ENCODE measurements at places on chromosomes 11 and 22.

GRCh38 chr22:48104766-48105165 lies 1342.3 kb downstream of the TBC1D22A start:
- no peak for DNase-seq

DNA sequence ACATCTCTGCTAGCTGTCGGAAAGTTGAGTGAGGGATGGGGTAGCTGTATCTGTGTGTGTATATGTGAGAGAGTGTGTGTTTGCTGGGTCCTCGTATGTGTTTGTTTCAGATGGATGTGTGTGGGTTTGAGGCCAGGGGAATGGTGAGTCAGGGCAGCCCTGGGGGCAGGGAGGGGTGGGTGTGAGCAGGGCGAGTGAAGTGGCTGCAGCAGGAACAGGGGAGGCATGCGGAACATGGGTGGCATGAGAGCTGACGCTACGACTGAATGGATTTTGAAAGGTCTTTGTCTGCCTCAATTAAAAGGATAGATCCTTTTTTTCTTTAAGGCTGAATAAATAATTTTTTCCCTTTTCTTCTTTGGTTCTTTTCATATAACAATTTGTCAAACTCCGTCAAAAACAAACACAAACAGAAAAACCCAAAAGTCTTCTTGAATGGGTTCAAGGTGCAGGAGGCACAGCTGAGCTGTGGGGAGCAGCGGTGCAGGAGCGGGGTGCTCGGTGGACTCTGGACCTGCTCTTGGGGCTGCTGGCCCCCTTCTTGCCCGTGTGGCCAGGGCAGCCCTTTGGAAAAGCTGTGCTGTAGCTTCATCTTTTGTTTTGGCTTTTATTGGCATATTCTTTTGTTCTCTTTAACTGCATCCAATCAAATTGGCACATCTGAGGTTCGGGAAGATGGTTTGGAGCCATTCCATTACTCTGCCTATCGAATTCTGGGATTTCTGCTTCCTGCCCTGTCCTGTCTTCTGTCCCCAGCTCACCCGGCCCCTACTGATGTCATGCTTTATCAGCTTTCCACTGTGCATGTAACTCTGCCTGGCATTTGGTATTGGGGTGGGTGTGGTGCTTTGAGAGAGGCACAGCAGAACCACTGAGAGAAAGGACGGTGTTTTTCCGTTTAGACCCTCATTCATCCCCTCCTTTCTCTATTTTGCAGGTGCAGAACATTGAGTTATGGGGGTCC lies 80.1 kb downstream of the ADAMTS15 start:
- no peak for DNase-seq

DNA sequence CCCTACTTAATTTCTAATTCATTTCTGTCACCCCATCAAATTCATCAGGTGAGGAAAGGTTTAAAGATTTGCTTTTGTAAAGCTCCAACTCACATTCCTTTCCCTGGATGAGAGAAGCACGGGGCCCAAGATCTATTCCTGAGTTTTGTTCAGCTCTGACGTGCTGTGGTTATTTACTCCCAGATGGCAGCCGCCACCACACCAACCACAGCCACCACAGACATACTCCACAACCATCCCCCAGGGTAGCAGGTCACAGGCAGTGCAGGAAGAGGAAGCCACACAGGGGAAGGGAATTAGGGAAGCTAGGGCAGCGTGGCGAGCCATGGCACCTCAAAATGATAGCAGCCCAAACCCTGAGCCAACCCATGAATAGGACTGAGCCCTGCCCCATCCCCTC lies 63.5 kb upstream of the CSNK2A3 start:
- DNase-seq: peak; percentile 35

DNA sequence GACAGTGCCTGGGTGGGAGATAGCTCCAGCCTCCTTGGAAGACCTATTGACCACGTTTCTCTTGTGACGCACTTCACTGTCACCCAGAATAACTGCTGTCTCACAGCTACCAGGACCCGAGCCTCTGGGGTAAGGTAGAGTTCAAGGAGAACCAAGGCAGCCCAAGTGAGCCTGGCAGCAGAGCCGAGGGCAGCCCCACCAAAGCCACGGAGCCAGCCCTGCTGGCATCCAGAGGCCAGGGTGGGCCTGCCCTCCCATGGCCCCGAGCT lies 32.8 kb downstream of the RSPH14 start:
- no peak for DNase-seq

GRCh38 chr22:44411226-44412135 lies 86.6 kb downstream of the RTL6 start:
- no peak for DNase-seq

DNA sequence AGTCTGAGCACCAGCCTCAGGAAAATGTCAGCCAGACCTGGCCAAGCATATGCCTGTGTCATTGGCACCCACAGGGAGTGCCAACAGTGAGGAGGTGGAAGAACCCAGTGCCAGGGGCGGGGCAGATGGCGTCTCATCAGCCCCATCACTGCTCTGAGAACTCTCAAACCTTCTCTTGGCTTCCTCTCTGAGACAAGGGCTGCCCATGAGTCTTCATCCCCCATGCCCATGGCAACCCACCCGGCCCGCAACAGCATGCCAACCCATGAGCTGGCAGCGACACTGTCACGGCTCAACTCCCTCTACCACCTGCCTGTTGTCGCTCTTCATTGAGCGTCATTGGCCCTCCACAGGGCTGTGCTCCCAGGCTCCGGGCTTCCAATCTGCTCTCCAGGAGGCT lies 340.5 kb downstream of the BUD13 start:
- no peak for DNase-seq

DNA sequence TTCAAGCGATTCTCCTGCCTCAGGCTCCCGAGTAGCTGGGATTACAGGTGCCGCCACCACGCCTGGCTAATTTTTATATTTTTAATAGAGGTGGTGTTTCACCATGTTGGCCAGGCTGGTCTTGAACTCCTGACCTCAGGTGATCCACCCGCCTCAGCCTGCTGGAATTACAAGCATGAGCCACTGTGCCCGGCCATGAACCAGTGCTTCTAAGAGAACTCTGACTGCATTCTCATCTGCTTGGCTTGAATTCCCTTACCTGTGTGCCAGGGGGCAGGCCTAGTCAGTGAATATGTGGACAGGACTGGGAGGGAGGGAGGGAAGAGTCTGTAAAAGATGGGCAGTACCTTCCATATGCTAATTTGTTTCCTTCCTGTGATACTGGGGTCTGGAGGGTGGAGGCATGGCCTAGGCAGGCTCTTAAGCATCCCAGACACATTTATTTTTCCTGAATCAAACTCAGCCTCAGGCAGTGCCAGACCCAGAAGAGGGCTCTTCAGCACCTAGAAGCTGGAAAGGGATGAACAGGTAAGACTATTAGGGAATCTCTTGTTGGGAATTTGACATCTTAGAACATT lies 6.6 kb downstream of the RPS25 start:
- DNase-seq: no peak

- DNase-seq: no peak
These were observed 114.1 kb upstream of the CLPB start for GRCh38 chr11:72548463-72548862.

DNA sequence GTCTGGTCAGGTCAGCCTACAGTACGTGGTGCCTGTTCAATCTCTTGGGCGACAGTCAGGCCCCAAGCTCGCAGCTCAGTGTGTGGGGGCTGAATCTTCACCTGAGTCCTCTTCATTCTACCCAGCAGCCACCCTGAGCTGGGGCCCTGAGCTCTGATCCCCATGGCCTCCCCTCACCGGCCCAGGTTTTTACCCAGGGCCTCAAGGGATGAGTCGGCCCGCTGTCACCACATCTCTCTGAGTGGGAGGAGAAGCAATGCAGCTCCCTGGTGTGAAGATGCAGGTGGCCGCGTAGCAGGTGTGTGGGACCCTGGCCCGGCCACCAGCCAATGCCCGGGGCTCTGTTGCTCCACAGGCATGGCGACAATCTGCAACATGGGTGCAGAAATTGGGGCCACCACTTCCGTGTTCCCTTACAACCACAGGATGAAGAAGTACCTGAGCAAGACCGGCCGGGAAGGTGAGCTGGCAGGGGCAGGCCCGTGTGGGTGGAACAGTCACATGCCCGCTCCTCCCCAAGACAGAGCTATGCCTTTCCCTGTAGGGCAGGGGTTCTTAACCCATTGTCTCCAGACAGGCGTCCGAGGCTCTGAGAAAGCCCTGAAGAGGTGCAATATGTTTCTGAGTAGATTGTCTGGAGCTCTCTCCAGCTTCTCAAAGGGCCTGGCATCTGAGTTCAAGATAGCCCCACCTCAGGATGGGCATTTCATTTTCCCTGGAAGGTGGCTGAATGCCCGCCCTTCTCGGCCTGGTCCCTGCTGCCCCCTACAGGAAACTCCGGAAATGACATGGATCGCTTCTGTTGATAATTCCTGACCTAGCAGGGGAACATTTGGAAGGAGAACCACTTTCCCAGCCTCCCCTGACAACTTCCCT lies 26.9 kb downstream of the POLR3H start:
- peak; percentile 51 for DNase-seq

GRCh38 chr22:39482768-39483167 lies 19.3 kb upstream of the MIEF1 start:
- DNase-seq: no peak

- DNase-seq: no peak
These were observed 529.6 kb downstream of the BRD1 start for GRCh38 chr22:49297871-49298721.
